NCI-H1436 treated with DMSO at 0.1 percent for 48 hours (cell line): ENCODE measurements at places on chromosomes 6 and 20.

- DNase-seq: no peak
These were observed 31.3 kb downstream of the PPP1R3G start for GRCh38 chr6:5116243-5116991.

DNA sequence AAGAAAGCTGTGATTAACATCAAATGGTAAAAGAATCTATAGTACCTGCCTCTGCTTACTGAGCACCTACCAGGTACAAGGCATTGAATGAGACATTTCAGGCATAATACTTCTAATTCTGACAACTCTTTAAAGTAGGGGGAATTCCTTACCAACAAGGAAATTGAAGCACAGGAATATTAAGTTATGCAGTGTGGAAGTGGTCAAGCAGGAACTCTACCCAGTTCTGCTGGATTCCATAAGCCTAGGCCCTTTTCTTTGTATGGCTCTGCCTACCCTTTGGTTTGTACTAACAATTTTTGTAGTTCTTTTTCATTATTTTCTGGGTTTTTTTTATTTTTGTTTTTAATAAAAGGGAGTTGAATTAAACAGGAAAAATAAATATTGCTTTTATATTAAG, 114.5 kb downstream of the MAP3K5 start:
- no peak for DNase-seq

- DNase-seq: no peak
These were observed 1027.2 kb upstream of the GJE1 start for GRCh38 chr6:141105481-141105880.

GRCh38 chr6:148780918-148781436, 34.1 kb downstream of the UST start:
- no peak for DNase-seq

GRCh38 chr20:58213121-58213520, 15.3 kb downstream of the ANKRD60 start:
- DNase-seq: no peak

GRCh38 chr20:34639755-34640222, 37.1 kb downstream of the PIGU start:
- no peak for DNase-seq

DNA sequence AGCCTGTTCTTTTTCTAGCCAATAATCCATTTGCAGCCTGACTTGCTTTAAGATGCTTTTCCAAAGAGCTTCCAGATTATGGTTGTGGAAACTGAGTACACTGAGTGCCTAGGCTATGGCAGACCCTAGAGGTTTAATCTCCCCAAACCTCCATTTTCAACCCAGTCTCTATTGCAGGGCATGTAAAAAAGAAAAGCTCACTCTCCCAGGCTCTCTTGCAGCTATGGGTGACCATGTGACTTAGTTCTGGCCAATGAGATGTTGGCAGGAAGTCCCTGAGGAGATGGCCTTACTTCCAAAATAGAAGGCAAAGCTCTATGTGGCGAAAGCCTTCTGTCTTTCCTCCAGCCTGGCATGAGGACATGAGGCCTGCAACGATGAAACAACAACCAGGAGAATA, 3.8 kb downstream of the PDRG1 start:
- no peak for DNase-seq

- no peak for DNase-seq
These were observed 441.4 kb upstream of the PLCB4 start for GRCh38 chr20:8627340-8628004.

GRCh38 chr6:96972689-96973088, 48.2 kb downstream of the KLHL32 start:
- DNase-seq: no peak

- no peak for DNase-seq
These were observed 57.2 kb upstream of the MTRF1L start for GRCh38 chr6:153059757-153060156.

GRCh38 chr20:43442282-43442880, 15.3 kb upstream of the SRSF6 start:
- DNase-seq: no peak

DNA sequence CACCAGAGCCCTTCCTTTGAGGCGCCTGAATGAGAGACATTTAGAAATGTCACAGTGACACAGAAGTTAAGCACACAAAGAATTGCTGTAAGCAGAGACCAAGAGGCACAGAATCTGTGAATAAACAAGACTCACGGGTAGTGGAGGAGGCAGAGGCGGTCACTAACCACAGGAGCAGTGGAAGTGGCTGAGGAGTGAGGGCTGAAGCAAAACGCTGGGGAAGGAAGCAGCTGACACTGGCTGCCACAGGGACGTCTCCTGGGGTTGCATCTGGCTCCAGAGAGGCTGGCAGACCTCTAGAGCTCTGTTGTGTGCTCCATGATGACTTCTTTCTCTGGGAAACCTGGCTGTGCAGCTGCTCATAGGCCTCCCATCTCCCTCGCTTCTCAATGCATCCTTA, 65.0 kb upstream of the SLC2A12 start:
- no peak for DNase-seq

- no peak for DNase-seq
These were observed 80.0 kb upstream of the FRMD1 start for GRCh38 chr6:168158980-168159349.

DNA sequence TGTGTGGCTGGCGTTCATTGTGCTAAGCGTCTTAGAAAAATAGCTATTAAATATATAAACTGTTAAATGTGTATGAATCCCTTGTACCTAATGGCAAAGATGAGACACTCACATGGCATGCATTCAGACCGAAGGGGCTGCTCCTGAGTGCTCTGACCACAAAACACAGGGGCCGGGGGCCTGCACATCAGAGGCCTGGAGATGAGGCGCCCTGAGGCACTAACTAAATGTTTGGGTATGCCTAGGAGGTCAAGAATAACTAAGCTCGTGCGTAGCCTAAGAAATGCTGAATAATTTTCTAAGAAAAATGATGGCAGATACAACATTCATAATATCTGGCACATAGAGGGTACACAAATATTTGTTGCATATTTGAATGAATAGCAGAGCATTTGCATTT, 92.5 kb downstream of the PSMB1 start:
- DNase-seq: no peak

- peak; percentile 65 for DNase-seq
These were observed 10.4 kb downstream of the IGF2R start for GRCh38 chr6:159979136-159979874.

DNA sequence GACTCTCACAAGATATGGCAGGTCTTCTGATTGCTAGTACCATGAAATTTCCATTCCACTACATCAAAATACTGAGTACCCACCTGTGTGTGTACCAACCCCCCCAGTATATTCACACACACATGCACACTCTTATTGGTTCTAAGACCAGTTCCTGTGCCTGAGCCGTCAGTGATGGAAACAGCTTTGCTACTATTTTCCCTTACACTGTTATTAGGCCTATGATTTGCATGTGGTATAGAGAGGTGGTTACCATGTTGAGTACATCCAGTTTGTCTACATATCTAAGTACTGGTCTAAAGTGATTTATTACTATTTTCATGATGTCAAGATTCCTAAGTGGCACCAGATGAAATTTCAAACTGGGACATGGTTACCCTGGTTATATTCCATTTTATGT, 459.9 kb downstream of the BCKDHB start:
- DNase-seq: no peak
